ENCODE measurements at places on chromosomes 16 and 17. TPM values are rescaled to one million over a fixed set of nuclear protein-coding genes. Genes with fewer than 3 reads are reported as not detected.

TBC1D3B gene
- not detected for total RNA-seq

ZACN gene
- not detected for total RNA-seq

DPEP3 gene
- total RNA-seq = not detected

KCNG4 gene
- total RNA-seq = not detected

SMIM36 gene
- not detected for total RNA-seq

KRTAP2-2 gene
- not detected for total RNA-seq

AIPL1 gene
- total RNA-seq = not detected
